Left lung (tissue), 14 donors: ENCODE measurements at places on chromosomes 4 and X.

GRCh38 chrX:33987458-33987857 lies 144.7 kb downstream of the FAM47A start:
- DNase-seq: no peak

GRCh38 chrX:1167466-1167865 lies 45.0 kb downstream of the CRLF2 start:
- no peak for DNase-seq

DNA sequence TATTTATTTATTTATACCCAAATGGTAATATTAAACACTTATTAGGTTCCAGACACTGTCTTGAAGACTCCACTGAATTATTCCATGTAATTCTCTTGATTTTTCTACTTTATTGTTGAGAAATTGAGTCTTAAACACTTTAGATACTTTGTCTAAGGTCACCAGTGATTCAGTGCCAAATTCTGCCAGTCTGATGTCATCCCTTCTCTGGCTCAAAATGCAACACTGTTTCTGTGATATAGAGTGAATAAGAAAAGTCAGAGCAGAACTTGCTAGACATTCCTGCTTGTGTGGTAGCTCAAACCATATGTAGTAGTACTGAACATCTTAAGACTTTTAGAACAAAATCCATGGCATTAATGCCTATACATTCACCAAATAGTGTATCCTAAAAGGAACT lies 164.3 kb downstream of the GABRB1 start:
- DNase-seq: no peak

GRCh38 chrX:413322-414201 lies 26.9 kb upstream of the PPP2R3B start:
- peak; percentile 20 for DNase-seq

- no peak for DNase-seq
Measured at GRCh38 chr4:164802301-164802901, 48.5 kb downstream of the SMIM31 start.

DNA sequence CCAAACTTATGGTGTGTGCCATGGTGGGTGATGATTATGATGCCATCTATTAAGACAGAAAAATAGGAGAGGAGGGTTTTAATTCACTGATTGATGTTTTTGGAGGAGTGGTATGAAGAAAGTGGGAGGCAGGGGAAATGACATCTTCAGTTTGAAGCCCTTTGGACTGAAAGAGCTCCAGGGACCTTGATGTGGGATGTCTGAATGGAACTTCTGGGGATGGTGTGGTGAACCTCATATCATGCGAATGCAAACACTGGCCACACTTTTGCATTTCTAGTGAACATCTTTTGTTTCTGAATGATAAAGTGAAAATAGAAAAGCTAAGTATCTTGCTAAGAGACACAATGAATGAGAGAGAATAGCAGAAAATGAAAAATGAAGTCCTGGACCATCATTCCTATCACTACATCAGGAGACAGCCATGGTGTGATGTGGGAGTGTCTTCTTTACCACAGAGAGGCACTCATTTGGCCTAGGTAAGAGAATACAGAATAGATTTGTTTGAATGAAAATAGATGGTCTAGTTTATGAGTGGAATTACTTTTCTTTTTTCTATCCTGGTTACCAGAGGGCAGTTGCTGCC lies 123.5 kb downstream of the ZNF827 start:
- no peak for DNase-seq

DNA sequence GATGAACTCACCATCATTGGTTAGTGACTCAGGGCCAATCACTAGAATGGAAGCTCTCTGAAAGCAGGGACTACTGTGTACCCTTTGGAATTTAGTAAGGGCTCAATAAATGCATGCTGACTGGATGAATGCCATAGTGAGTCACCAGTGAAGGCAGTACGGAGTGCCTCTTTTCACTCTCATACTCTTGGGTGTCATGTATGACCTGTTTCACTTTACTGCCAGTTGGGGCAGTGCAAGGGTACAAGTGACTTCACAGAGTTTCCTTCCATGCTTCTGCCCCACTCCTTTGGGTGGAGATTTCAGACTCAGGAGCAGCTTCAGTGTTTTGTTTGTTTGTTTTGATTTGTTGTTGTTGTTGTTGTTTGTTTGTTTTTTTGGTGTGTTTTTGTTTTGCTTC lies 57.7 kb downstream of the SOX3 start:
- DNase-seq: no peak
